ENCODE measurements at places on chromosomes 7 and 10.

GRCh38 chr10:99781734-99782429 is 558 bp upstream of the ABCC2 start:
- ATAC-seq, result no peak

GRCh38 chr10:36171556-36171952 is 529.5 kb upstream of the FZD8 start:
- ATAC-seq, result no peak

GRCh38 chr10:2895594-2896196 is 171.7 kb upstream of the PFKP start:
- ATAC-seq, result no peak

- ATAC-seq, result no peak
These were observed 348.5 kb upstream of the SHH start for GRCh38 chr7:156160811-156161210.

DNA sequence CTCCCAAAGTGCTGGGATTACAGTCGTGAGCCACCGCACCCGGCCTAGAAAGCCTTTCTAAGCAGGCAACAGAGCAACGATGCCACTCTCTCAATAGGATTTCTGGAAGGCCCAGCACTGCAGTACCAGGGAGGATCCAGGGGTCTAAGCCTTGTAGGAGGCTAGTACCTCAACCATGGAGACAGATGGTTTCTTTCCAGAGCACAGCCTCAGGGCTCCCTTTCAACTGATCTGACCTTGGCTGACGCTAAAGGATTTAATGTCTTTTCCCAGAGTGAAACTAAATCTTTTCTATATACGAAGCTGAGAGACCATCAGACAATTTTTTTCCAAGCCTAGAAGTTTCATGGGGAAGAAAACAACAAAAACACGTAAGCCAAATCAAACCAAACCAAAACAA is 78.0 kb downstream of the WDR11 start:
- ATAC-seq, result no peak

GRCh38 chr7:68458010-68458908 is 1140.0 kb upstream of the AUTS2 start:
- ATAC-seq, result no peak

DNA sequence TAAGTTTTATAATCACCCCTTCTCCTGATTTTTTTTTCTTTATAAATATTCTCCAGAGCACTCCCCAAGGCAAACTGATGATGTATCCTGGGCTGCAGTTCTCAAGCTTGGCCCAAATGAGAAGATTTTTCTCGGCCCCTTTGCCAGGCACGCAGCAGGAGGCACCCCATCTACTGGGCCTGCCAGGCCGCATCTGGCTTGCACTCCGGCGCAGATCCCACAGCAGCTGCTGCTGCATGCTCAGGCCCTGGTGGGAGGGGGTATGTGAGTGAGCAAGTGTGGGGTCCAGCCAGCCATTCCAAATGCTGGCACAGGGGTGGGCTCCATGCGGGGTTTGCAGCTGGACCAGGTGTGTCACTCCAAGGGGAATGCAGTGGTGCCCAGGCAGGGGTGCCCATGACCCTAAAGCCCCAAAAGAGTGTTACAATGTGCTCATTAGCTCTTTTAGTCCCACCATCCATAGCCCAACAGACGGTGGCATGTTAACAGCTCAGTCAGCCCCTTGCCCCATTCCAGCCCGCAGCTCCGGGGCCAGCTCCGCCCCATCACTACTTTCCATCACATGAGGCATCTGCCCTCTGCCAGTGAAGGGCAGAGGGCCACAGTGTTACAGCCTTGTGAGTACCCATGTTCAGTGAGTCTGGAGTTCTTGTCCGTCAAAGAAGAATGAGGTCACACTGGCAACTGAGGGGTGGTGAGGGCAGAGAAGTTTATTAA is 25.9 kb downstream of the OAT start:
- ATAC-seq, result no peak

DNA sequence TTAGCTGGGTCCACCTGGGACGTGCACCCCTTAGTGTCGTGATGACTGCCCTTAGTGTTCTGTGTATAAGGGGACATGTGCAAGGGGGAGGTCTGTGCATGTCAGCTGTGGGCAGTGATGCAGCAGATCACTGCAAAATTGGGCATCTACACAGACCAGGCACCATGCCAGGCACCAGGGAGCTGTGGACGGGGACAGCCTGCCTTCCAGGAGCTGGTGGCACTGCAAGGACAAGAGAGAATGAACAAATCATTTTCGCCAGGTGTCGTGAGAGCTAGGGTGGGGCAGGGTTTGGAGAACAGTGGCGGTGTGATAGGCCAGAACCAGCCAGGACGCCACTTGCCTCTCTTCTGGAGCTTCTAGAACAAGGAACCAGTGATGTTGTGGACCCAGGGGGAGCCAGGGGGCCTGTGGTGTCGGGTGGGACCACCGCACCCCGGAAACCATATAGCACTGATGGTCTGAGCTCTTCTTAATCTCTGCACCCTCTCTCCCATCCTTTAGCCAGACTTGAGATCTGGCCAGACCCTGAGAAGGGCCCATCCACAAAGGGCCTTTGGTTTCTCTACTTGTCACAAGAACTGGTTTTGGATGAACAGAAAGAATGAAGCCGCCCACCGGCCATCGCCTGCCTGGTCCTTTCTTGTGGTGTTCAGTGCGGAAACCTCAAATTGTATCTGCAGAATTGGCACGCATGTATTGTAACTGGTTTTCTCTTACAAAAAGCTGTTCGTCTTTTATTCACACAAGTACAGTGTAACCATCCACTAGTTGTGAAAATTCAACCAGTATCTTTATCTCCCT is 30.7 kb downstream of the PRF1 start:
- no peak for ATAC-seq

DNA sequence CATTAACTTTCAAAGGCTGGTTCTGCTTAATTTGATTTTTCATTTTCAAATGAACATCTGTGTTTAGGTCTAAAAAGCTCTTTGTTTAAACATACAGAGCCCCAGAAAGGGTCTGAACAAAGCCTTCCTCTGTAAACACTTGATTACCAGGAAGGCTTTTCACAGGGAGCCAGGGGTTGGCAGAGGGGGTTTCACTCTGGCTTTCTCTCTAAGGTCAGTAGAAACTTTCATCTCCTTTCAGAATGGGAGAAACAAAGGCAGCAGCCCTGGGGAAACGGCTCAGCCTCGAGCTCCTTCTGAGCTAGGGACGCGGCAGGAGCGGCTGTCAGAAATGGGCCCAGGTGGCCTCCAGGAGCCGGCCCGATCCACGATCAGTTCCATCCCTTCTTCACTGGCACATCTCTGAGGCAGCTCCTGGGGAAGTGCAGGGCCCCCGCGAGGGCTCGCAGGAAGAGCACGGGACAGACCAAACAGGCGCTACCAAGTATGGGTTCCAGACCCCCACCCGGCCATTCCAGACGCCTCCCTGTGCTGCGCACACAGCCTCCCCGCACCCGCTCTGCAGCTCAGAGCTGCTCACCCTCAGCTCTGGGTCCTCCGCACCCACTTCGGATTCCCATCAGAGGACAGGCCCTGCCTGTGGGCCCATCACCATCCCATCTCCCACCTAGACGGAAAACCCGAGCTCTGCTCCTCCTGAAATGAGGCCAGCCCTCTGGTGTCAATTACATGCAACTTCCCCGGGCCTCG is 124.1 kb downstream of the MAD1L1 start:
- no peak for ATAC-seq

DNA sequence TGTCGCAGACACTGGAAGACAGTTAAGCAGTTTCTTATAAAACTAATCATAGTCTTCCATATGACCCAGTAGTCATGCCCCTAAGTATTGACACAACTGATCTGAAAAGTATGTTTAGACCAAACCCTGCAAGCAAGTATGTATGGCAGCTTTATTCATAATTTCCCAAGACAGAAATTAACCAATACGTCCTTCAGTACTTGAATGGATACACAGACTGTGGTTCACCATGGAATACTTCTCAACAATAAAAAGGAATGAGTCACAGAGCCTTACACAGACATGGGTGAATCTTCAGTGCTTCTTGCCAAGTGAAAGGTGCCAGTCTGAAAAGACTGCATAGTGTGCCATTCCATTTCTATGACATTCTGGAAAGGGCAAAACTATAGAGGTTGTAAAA is 50.2 kb upstream of the AKR1E2 start:
- peak; percentile 81 for ATAC-seq

DNA sequence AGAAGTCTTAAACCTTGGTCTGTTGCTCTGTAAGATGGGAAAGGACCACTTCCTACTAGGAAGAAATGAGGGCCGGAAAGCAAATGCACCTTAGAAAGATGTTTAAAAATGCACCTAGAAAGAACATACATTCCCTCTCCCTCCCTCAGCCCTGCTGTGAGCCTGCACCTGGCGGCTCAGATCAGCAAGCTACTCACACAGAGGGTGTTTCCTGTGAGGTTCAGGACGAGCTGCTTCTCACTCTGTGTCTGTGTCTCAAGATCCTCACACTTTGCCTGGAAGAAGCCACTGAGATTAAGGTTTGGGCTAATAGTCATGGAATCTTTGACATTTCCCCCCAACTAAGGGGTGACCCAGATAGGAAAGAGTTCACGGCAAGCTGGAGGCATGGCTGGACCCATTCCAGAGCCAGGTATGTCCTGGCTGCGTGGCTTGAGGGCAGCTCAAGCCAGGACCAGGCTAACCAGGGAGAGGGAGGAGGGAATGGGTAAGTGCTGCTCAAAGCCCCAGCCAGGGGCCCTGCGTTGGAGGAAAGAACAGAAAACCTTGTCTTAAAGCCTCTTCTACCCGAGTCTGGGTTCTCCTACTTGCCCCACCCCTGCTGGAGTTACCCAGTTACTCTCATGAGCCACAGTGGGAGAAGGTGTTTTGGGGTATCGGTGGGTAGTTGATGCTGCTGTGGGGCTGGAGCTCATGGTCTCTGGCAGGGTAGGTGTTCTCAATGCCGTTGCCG is 47.5 kb downstream of the PODXL start:
- no peak for ATAC-seq

GRCh38 chr10:129531195-129531968 is 64.3 kb downstream of the MGMT start:
- ATAC-seq, result no peak

DNA sequence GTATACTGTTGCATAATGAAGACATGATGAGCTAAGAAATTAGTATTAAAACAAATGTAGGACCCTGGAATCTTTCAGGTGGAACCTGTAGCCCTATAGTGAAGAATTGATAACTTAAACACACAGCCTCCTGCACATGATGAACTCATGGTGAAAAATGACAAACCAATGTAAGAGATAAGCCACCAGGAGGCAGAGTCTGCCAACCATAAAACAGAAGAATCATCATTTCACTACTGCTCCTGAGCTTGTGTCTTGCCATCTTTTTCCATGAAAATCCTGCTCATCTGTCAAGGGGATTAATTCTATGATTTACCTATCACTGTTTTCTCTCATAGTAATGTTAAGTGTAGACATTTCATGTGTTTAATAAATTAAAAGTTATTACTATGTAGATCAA is 363.9 kb downstream of the MALRD1 start:
- ATAC-seq, result no peak
